ENCODE measurements at places on chromosomes 2 and 18.

- DNase-seq = peak; percentile 49
Measured at GRCh38 chr2:168198476-168199207, 48.8 kb downstream of the STK39 start.

GRCh38 chr18:32549248-32550110 lies 78.8 kb upstream of the GAREM1 start:
- DNase-seq = peak; percentile 29

DNA sequence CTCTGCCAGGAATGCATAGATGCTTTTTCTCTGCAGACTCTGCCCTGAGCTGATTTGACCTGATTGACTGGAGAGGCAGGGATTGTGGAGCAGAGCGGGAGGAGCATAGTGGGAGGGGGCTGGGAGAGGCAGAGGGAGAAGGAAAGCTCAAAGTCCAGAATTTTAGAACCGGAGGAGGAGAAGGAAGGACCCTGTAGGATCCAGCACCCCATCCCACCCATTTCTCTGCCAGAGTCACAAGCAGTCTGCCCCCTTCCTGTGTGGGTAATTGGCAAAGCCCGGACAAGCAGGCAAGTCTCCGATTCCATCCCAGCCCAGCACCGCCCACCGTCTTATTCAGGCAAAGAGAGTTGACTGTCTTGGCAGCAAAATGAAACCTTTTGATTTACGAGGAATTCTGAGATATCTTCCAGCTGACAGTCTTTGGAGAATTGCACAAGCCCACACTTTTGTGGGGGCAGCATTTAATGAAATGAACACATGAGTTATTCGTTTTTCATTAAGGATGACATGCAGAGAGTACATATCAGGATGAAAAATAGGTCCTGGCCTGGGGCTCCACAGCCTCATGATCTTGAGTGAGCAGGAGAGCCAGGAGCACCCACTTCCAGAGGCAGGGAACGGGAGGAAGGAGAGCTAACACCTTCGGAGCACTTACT lies 103.1 kb downstream of the MCFD2 start:
- peak; percentile 99 for DNase-seq

DNA sequence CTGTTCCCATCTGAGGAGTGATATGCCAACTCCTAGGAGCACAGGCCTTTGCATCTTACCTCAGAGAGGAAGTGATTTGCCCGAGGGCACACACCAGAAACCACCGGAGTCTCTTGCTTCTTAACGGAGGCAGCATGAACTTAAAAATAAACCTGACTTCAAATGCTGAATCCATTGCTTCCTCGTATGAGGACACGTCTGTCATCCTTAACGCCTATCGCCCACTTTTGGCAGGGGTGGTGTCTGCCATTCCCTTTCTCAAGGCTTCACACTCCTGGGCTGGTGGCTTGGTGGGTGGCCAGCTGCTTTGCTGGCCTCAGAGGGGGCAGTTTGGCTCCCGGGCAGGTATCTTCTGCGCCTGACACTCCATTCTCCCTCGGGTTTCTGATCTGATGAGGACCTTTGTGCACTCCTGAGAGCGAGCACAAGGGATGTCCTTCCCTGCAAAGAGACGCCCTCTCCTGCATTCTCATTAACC lies 1.1 kb upstream of the PREB start:
- DNase-seq = no peak

DNA sequence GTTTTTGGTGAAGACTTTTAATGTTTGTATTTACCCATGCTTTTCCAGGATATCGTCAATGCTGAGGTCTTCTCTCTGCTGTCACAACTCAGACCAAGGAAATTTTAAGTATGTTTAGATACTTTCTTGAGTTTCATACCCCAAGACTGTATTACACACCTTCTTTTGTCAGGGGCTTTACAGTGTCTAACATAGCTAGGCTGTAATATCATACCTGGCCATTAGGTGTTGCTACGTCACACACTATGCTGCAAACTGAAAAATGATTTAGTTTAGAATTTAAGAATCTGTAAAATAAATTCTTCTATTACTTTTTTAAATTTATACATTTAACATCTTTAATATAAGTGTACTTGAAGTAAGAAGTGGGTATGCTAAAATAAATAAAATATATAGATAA lies 358.4 kb upstream of the NRP2 start:
- DNase-seq = peak; percentile 2
